ENCODE measurements at places on chromosomes 4 and X. TPM values are rescaled to one million over a fixed set of nuclear protein-coding genes. Genes with fewer than 3 reads are reported as not detected.

Gene NDP
- total RNA-seq, result not detected

Gene TRO
- 1.2 TPM for total RNA-seq

Gene PIN4
- total RNA-seq, result 8.3 TPM

Gene UGT2B7
- total RNA-seq, result not detected

Gene STOX2
- 4.4 TPM for total RNA-seq

Gene MAGEA9
- total RNA-seq, result not detected
